Activated gamma-delta T cell treated with Interleukin-2 at 50 U/mL for 16 hours (primary cell): ENCODE measurements at places on chromosomes 12 and 14.

GRCh38 chr14:102508774-102509745 is 516 bp downstream of the ANKRD9 start:
- DNase-seq = peak; percentile 27

DNA sequence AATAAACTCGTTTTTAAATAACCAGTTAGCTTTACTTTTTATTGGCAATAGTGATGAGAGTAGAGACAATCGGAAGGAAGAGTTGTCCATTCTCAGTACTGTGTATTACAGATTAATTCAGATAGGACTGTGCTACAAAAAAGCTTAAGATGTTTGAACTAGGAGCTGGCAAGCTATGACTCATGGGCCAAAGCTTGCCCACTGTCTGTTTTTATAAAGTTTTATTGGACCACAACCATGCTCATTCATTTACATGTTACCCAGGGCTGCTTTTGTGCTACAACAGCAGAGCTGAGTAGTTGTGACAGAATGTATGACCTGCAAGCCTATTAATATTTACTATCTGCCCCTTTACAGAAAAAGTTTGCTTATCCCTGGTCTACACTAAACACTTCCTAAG is 19.4 kb downstream of the GNS start:
- no peak for DNase-seq

GRCh38 chr12:129607301-129607700 is 296.5 kb downstream of the TMEM132D start:
- DNase-seq = no peak

DNA sequence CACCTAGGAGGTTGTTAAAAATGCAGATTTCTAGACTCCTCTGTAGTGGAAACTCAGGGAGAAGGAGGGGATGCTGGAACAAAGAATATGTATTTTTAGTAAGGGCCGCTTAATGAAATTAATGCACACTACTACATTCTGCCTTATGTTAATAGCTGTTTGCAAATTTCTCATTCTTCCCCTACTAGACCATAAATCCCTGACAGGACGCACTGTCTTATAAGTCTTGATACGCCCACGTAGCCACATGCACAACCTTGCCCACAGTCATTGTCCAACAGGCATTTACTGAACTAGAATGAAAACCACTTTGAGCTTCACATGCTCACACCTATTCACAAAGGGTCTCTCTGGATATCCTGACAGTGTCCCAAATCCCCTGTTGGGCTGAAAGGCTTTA is 10.5 kb downstream of the KRT2 start:
- DNase-seq = no peak

GRCh38 chr12:69027411-69027881 is 94.5 kb upstream of the CPM start:
- no peak for DNase-seq

GRCh38 chr12:27273114-27273513 is 29.0 kb downstream of the STK38L start:
- no peak for DNase-seq

DNA sequence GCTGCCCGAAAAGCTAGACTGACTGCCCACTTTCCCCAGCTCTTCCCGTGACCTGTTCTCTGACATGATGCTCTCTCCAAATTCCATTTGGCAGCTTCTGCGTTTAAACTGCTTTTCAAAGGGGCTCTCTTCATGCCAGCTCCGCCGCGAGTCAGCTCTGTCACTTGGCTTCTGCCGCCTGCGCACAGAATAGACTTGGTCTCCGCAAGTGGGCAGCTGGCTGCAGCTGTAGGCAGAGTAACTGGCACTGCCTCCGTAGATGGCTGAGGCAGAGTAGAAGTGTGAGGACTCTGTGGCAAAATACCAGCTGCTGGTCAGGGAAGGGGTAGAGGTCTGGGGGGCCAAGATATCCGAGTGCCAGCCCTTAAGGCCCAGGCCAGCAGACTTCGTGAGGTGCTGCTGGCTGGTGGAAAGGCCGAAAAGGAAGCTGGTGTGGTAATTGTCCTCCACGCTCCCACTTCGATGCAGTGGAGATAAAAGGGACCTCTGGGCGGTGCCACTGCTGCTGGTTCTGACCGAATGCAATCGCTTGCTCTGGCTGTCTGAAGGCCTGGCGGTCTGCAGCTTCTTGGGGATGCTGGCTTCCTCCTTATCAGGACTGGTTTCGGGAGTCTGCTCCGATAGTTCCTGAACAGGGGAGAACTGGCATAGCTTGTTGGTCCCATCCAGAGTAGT is 85.7 kb downstream of the DUSP16 start:
- DNase-seq = no peak

DNA sequence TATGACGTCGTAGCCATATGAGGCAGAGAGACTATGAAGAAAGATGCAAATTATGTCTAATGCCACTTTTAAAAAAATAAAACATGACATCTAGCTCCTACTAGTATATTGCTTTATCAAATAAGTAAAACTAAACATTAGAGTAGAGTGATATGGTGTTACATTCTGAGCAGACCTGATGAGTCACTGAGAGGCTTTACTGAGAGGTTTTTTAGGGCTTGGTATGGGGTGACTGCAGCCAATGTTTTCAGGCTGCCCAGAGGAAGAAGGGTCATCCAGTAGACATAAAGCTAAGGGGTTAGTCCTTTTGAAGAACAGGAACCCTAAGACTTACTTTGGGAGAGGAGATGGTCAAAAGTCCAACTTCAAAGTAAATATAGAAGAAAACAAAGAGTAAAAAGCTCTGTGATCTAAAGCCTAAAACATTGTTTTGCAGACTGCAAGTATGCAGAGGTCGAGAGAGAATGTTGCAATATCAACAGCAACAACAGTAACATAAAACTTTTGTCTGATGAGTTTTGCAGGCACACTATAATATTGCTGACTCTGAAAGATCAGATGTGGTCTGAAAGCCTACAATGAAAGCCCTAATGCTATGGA is 774.7 kb downstream of the TMTC2 start:
- DNase-seq = no peak

GRCh38 chr14:77478796-77479195 is 19.8 kb downstream of the ISM2 start:
- DNase-seq = no peak

GRCh38 chr12:67609226-67609870 is 39.2 kb upstream of the DYRK2 start:
- no peak for DNase-seq

GRCh38 chr14:51401756-51402155 is 161.7 kb downstream of the TMX1 start:
- no peak for DNase-seq

DNA sequence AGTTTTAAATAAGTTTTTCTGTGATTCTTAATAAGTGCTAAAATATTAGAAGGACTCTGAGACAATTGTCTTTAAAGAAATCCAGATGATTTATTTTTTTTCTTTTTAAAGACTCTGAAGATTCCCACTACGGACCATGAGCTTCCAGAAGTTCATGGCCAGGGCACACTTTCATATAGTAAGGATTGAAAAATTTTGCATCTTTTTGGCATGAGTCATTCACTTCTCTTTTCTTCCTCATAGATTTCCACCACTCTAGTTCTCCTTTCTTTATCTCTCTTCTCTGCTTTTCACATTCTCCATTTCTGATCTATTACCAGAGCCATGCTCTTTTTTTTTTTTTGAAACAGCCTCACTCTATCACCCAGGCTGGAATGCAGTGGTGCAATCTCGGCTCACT is 385.8 kb downstream of the FLRT2 start:
- no peak for DNase-seq

DNA sequence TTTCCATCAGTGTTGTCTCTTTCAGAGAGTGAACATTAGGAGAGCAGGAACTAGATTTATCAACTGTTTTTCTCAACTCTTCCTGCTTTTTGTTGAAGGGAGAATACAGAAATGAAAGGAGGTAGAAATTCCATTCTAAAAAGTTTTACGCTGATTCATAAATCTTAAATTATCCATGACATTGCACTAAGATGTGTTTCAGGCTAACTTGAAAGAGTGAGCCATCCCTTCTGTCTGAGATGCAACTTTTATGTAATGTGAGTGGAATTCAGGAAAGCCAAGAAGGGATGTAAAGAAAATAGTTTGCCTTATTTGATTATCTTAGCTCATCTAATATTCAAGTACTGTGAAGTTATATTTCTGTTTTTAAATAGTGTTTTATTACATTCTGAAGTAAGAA is 349.5 kb upstream of the RGS6 start:
- no peak for DNase-seq

DNA sequence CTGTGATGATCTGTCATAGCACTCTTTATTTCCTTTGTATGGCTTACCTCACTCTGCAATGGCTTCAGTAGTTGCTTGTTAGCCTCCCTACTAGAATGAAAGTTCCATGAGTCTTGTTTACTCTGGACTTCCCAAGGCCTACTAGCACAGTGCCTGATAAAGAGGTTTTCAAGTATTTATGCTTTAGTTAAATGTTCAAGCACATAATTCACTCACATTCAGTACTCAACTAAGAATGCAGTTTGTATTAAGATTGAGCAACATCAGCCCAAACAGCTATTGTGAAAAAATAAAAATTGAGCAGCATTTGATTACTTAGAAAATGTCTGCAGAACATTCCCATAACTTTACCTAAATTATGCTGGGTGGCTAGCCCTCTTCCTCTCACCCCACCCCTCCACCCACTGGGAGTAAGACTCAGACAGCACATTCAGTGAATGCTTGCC is 158.9 kb upstream of the AMIGO2 start:
- no peak for DNase-seq

DNA sequence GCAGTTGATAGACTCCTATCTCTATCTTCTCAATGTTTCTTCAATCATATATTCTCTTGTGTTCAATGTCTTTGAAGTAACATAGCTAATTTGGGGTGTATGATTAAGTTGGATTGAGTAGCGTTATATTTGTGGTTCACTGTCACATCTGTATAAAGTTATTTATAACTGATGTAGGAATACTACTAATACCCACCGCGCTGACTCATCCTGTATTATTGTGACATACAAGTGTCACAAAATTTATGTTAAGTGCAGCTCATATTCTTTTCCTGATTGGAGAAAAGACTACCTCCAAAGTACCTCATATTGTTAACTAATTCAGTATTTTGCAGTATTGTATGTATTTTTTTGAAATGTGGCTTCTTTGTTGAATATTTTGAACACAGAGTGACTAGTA is 940.8 kb downstream of the SLC6A15 start:
- no peak for DNase-seq

GRCh38 chr12:122102331-122102730 is 23.8 kb downstream of the MLXIP start:
- DNase-seq = no peak

- DNase-seq = no peak
These were observed 45.4 kb upstream of the USP15 start for GRCh38 chr12:62214846-62215245.

DNA sequence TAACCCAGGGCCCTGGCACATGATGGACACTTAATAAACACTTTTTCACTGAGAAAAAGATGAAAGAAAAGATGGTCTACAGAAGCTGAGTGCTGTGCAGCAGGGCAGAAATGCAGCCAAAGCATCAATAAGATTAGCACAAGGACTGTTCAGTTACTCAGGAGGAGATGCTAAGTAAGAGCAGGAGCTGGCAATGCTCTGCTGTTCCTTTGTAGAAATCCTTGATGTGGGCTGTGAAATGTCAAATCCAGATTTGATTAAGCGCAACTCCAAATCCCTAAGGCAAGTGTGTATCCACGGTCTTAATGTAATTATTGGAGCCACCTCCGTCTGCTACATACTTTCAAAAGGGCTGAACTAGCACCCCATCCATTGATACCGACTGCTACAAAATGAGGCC is 151.8 kb upstream of the BTG1 start:
- no peak for DNase-seq

- DNase-seq = no peak
These were observed 186.9 kb downstream of the ALX1 start for GRCh38 chr12:85466890-85467289.

DNA sequence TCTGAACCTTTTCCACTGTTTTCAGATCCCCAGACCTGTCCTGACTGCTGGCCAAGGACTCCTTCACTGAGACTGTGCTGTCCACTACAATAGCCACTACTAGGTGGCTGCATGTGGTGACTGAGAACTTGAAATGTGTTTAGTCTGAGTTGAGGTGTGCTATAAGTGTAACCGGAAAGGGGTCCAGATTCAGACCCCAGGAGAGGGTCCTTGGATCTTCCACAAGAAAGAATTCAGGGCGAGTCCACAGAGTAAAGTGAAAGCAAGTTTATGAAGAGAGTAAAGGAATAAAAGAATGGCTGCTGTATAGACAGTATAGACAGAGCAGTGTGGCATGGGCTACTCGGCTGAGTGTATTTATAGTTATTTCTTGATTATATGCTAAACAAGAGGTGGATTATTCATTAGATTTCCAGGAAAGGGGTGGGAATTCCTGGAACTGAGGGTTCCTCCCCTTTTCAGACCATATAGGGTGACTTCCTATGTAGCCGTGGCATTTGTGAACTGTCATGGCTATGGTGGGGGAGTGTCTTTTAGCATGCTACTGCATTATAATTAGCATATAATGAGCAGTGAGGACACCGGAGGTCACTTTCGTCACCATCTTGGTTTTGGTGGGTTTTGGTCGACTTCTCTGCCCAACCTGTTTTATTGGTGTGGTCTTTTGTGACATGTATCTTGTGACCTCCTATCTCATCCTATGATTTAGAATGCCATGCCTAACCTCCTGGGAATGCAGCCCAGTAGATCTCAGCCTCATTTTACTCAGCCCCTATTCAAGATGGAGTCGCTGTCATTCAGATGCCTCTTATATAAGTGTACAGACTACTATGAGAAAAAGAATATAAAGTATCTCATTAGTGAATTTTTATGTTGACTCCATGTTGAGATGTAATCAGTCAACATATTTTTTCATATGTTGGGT is 70.0 kb upstream of the SRSF5 start:
- DNase-seq = no peak

DNA sequence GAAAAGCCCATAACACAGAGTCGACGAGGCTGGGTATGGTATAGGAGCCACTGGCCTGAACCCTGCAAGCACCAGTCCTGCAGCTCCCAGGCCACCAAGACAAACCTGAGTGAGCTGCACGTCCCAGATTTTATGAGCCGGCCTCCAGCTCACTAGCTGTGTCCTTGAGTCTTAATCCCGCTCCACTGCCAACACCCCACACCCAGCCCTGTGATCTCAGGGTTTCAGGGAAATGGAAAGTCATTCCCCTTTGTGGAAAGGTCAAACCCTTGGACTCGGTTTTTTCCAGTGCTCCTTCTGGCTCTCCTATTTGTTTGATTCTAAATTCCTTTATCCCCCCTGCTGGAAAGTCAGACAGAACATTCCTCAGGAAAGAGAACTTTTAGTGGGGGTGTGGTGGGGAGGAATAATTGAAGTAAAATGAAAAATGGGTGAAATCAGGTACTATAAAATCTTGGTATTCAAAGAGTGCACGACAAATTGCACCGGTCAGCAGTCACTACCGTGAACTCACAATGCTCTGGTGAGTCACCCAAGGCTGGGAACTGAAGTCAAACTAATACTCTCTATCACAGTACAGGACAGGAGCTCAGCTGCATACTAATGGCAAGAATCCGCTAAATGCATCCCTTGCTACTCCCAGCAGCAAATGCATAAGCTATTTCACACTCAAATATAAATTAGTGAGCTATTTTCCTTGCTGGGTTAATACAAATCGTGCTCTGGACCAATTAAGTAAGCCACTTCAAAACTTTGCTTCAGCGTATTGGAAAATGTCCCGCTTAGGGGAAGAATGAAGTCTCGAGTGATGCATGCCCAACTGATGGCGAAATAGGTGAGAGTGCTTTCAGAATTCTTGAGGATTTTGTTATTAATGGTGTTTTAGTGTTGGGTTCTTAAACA is 9.0 kb downstream of the PITPNM2 start:
- no peak for DNase-seq

- no peak for DNase-seq
These were observed 47.2 kb upstream of the PLEKHG3 start for GRCh38 chr14:64656986-64657385.
